Kidney glomerular epithelial cell (primary cell): ENCODE measurements at places on chromosomes 13 and 19.

GRCh38 chr13:46192412-46192811, 10.4 kb upstream of the LCP1 start:
- no peak for DNase-seq

DNA sequence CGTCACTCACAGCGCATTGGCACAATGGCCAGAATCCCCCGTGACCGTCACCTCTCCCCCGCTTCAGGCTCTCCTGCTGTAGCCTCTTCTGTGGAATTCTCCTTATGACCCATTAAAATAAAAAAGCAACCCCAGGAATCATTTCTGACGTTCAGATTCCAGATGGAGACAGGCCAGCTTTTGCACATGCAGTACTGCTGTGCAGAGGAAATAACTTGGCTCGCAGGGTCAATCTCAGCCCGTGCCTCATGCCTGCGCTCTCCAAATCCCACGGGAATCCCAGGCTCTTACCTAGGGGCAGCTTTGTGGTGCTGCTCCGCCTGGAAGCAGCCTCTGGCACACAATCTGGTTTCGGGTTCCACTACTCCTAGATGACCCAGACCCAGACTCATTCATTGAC, 32.7 kb upstream of the SOX1 start:
- DNase-seq = no peak

DNA sequence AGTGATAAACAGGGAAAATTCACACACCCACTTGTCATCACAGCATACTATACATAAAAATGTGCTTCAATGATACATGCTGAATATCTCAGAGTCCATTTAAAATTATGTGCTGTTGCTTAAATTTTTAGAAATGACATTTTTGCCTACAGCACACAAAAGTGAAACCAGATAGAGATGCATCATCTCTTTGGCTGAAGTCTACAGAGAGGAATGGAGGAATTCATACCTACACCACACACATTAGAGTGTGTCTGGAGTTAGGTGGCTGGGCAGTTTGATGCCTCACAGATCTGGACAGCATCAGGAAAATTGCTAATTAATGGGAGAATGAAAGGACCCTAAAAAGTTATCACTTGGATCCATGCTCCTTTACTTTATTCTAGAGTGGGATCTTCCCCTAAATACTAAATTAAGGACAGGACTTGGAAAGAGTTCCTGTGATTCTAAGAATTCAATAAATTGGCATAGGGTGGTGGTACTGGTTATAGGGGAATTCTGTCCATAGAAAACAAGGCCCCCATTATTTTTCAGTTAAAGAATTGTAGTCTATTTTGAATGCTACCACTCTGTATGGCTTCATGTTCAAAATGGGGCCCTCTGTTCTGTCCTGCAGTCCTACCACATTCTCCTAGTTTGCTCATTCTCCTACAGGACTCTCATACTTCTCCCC, 41.3 kb downstream of the RCBTB2 start:
- no peak for DNase-seq

DNA sequence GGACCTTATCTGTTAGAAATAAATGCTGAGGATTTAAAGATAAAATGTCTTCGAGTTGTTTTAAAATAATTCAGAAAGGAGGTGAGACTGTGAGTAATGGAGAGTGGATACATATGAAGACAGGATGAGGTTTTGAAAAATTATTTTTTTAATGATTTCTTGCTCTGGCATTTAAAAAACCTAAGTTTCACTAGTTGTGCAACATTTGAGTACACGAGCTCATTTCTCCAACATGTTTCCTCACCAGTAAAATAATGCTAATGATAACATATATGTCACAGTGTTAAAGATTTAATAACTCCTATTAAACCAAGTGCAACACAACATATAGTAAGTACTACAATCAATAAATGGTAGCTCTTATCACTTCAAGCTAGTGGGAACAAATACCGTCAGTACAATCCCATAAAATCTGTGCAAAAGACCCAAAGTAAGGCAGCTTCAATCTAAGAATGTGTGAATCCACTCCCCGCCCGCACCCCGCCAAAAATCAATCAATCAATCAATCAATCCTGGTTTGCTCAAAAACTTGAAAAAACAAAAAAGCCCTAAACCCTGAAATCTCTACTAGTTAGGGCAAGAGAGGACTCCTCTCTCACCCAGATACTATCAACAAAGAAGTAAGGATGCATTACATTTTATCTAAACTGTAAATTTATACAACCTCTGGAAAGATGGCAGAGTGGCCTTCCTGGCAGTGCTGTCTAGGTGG, 1.3 kb downstream of the ALG5 start:
- DNase-seq = no peak

DNA sequence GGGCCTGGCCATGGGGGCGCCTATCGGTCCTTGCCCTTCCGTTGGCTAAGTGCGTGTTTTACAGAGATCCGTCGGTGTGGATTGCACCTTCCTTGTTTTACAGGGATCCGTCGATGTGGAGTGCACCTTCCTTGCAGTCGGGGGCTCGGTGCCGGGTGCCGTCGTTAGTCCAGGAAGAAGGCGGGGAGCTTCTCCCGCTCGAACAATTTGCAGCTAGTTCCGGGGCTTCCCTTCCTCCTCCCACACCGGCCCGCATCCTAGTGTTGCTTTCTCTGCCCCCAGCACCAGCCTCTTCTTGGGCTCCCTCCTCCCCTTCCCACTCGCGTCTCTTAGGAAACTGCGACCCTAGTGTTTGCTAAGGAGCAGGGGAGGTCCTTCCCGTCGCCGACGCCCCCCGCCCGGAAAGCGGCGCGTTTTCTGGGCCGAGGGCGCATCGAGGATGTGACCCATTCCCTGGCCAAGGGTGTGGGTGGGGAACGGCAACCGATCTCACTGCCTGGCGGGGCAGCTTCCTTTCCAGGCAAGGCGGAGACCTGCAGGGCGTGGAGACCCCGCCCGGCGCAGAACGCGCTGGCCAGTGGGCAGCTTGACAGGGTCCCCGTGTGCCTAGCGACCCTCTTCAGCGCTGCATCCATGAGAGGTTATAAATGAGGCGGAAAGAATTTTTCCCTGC, 75.7 kb upstream of the ZNF91 start:
- DNase-seq = no peak

DNA sequence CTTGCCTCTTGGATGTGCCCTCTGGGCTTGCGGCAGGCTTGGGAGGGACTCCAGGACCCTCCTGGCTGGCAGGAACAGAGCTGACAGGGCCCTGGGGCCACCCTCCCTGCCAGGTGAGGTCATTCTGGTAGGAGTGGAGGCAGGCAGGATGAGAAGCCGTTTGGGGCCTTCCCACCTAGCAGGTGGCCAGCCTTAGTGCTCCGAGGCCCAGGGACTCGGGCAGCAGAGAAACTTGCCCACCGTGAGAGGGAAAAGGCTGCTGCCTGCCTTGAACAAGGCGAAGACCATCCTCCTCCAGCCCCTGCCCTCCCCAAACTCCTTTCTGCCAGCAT, 8.5 kb downstream of the RFX1 start:
- no peak for DNase-seq

GRCh38 chr19:22893855-22894270, 61.8 kb downstream of the ZNF723 start:
- no peak for DNase-seq

- DNase-seq = no peak
Measured at GRCh38 chr13:60047918-60048317, 115.8 kb downstream of the DIAPH3 start.

- no peak for DNase-seq
Measured at GRCh38 chr13:107767119-107767518, 448.2 kb downstream of the LIG4 start.
